ENCODE measurements at places on chromosomes 2 and 18. TPM values are rescaled to one million over a fixed set of nuclear protein-coding genes. Genes with fewer than 3 reads are reported as not detected.

KLHL14 gene
- 2.4 TPM for total RNA-seq

FKBP7 gene
- 28.3 TPM for total RNA-seq

NLRC4 gene
- total RNA-seq: not detected

UGT1A5 gene
- total RNA-seq: not detected

GRCh38 chr2:43810888-43811287 is 27.8 kb downstream of the ABCG5 start:
- no peak for DNase-seq

GRCh38 chr18:68713796-68714195 is 1.1 kb downstream of the TMX3 start:
- DNase-seq: no peak

DNA sequence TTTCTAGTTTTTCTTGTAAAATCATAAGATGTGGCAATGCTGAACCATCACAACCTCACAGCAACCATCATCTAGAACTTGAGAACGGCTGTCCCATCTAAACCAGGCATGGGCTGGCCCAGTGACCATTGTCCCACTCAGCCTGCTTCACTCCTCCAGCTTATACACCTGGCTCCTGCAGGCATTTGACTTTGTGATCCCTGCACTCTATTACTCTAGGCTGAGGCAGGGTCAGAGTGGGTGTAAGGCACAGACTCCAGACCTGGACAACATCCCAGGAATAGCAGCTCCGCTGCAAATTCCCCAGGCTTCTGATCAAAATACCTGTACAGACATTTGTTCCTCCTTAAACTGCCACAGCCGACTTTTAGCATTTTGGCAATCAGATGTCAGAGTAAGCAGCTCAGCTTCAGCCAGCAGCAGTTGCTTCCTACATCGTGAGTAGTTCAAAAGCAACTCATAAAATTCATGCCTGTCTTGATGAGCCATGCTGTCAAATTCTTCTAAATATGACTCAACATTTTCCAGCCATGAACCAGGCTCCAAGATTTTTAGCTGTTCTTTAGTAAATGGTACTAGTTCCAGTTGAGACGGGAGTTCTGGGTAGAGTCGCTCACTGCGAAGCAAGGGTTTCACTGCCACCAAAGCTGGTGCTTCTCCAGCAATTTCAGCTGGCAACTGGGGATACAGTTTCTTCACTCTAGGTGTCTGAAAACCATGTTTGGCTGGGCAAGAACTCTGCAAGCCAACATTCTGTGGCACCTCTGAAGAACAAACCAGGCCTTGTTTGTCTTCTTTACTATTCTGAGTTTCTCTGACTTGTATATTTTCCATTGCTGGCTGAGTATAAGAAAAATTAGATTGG is 12.8 kb downstream of the EPG5 start:
- DNase-seq: no peak

DNA sequence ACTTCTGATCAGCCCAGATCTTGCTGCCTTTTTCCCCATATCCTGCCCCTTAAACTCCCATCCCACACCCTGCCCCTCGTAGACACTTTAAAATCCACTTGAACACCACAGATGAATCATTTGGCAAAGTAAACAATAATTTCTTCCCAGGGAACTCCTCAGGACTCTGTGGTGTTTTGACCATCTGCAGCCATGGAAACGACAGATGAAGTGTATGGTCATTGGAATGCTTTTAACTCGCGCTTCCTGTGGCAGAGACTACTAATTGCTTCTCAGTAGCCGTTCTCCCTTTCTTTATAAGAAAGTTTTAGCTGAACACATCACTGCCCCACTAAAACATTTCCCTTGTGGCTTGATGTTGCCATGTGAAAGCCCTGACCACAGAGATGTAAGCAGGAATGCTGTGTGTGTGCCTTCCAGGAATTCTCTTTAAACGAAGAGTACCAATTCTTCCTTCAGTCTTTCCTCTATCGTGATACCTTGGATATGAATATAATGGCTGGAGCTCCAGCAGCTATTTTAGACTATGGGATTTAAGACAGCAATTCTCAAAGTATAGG is 92.7 kb upstream of the PARD3B start:
- DNase-seq: peak; percentile 29

GRCh38 chr2:233079473-233079877 is 19.3 kb downstream of the INPP5D start:
- no peak for DNase-seq

DNA sequence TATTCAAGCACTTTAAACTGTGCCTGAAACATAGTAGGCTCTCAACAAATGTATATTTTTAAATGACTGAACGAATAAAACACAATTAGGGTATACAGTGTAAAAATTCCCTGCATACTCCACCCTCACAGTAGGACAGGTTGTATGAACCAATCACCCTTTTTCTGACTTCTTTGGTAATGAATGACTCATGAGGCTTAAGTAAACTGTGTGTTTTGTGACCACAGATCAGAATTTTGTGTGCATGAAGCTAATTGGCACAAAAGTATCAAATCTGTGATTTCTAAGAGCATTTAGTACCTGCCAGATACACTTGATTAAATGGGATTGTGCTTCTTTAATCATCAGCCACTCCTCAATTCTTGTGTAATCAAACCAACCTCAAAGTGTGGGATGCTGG is 109.9 kb upstream of the MAP4K3 start:
- no peak for DNase-seq

All from neural crest cell (in vitro differentiated cells).